Inflammatory macrophage treated with lipopolysaccharide for 4 hours (primary cell): ENCODE measurements at places on chromosomes 4 and X.

DNA sequence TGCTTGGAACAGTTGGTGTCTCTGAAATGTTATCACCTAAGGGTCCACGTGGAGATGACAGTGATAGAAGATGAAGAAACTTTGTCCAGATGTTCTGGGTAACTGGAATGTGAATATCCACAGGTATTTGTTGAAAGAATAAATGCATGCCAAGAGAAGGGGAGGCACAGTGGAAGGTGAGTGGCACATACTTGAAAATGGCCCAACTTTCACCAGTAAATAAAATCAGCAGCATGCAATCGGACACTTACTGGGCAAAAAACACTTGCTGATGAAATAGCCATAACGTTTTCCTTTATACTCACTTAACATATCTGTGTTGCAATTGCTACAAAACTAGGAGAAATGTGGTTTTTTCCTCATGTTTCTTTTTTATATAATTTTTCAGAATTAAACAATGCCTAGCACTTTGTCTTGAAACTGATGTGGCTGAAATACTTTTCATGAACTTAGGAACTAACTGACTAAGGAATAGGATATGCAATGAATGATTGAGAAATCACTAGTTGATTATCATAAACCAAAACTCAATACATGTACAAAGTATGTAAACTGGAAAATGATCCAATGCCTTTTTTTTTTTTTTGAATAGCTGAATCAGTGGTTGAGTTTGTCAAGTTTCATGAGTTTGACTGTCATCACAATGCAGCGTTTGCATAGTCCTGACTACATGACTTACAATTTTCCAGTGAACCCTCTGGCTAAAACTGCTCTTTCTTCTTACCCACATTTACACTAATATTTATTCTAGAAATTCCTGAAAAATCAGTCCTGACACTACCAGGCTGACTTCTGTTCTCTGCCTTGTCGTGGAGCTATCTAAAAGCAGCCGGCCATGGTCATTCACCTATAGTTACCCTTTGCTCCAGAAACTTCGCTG is 127.4 kb downstream of the CPE start:
- no peak for DNase-seq

DNA sequence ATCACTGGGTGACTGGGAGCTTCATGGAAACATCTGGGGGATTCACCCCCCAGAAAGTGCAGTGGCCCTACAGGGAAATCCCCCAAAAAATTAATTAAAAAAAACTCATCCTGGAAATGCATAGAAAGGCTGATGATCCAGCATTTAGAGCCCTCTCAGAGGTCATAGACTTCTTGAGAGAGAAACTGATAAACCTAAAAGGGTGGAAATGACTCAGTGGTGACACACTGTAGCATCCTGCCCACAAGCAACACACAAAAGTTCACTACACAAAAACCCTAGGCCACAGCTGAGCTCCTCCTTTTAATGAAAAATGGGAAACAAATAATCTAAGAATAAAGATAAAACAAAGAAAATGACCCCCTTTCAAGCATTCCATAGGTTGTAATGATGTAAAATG is 911.5 kb downstream of the GLUD2 start:
- no peak for DNase-seq

GRCh38 chrX:133918361-133918771 is 67.0 kb downstream of the GPC3 start:
- DNase-seq: no peak

- no peak for DNase-seq
Observed at GRCh38 chr4:12084690-12085089, 656.0 kb upstream of the HS3ST1 start.

GRCh38 chr4:99891351-99891750 is 2.9 kb downstream of the LAMTOR3 start:
- no peak for DNase-seq

- DNase-seq: no peak
Observed at GRCh38 chr4:1104647-1105046, 8.7 kb downstream of the RNF212 start.

GRCh38 chr4:158849681-158850080 is 80.9 kb downstream of the FNIP2 start:
- DNase-seq: no peak

- DNase-seq: no peak
Observed at GRCh38 chr4:40187386-40187906, 9.4 kb upstream of the RHOH start.

GRCh38 chr4:126405369-126405982 is 1090.7 kb downstream of the FAT4 start:
- peak; percentile 0 for DNase-seq

GRCh38 chr4:83722730-83723269 is 186.9 kb downstream of the GPAT3 start:
- DNase-seq: no peak

- no peak for DNase-seq
Observed at GRCh38 chrX:129629837-129630236, 24.9 kb downstream of the APLN start.

DNA sequence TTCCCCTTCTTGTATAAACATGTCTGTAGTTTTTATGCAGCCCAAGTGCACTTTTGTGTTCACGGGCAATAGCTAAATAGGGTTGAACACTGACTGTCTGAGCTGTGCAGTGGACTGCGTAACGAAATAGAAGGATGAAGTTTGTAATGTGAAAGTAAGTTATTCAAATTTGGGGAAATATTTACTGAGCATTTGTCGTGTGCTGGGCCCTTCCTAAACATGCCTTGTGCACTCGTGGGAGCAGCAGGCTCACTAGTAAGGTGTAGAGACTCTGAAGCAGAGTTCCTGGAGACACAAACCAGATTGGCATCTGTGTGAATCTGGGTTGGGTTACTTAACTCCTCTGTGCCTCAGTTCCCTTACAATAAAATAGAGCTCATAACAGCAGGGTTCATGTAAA is 51.7 kb upstream of the C1QTNF7 start:
- peak; percentile 22 for DNase-seq

- DNase-seq: no peak
Observed at GRCh38 chrX:87805829-87806490, 288.4 kb downstream of the KLHL4 start.

DNA sequence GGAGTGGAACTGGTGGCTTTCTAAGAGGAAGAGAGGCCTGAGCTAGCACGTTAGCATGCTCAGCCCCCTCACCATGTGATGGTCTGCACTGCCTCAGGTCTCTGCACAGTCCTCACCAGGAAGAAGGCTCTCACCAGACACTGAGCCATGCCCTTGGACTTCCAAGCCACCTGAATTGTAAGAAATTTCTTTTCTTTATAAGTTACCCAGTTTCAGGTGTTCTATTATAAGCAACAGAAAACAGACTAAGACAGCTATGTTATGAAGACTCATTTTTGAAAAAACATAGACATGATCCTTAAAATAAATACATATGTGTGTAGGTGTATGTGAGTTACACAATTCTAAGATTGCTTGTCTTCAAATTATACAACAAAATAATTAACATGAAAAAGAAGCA is 74.7 kb downstream of the CEP44 start:
- DNase-seq: no peak

GRCh38 chr4:25817059-25817681 is 45.6 kb downstream of the SEL1L3 start:
- DNase-seq: no peak

DNA sequence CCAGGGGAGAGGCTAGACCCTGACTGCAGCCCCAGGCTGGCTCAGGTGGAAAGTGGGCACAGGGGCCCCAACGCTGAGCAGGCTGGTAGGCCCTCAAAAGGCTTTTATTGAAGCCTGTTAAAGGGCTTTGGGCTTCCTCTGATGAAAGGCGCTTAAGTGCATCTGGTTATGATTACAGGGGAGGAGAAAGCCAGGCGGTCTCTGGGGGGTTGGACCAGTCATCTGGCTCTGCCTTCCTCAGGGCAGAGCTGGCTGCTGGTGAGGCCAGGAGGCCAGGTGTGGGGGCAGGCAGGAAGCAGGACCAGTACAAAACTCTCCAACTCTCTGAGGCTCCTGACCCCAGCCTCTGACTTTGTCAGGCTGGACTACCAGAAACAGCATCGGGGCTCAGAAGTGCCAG is 68.8 kb upstream of the BCOR start:
- DNase-seq: no peak

- DNase-seq: no peak
Observed at GRCh38 chr4:110184140-110184790, 14.2 kb downstream of the ELOVL6 start.

DNA sequence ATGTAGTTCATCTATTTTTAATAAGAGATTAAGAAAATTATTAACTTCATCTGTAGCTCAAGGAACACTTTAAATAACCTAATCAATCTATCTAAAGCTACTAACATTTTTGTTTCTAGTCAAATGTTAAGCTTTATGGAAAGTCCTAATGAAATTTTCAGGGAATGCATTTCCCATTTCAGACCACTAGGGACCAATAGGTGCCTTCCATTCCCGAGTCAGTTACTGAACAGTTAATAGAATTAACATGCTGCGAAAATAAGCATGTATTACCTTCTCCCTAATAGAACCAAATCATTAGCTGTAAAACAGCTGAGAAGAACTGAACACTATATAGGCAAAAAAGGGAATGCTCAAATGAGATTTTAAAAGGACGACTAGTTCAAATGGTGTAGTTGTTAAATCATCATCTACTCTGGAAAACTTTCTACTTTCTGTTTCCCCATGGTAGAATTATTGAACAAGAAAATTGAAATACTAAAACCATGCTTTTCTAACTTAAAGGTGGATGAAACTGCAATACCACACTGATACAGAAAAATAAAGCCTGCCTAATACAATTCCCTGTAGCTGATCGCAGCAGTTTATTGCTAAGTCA is 22.5 kb downstream of the STX18 start:
- DNase-seq: no peak

GRCh38 chr4:17096692-17097091 is 198.2 kb upstream of the LDB2 start:
- no peak for DNase-seq

- no peak for DNase-seq
Observed at GRCh38 chrX:31293409-31293808, 221.6 kb upstream of the FTHL17 start.

- peak; percentile 92 for DNase-seq
Observed at GRCh38 chrX:119899125-119899524, 3.4 kb downstream of the AKAP14 start.

DNA sequence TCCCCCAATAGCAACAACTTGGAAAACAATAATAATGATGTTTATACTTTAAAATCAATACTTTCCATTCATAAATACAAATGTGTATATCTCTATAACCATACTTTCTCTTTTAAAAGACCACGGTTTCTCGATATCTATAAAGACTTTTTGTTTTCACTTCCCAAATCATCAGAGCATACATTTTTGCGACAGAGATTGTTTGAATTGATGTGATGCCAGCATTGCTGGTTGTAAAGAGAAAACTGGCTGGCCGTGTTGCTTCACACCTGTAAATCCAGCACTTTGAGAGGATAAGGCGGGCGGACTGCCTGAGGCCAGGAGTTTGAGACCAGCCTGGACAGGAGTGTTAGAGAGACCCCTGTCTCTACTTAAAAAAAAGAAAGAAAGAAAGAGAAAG is 77.6 kb upstream of the ZNF518B start:
- DNase-seq: no peak
